ENCODE measurements at places on chromosomes 1 and 21. TPM values are rescaled to one million over a fixed set of nuclear protein-coding genes. Genes with fewer than 3 reads are reported as not detected.

Gene SERTAD4
- total RNA-seq = 1.5 TPM

DNA sequence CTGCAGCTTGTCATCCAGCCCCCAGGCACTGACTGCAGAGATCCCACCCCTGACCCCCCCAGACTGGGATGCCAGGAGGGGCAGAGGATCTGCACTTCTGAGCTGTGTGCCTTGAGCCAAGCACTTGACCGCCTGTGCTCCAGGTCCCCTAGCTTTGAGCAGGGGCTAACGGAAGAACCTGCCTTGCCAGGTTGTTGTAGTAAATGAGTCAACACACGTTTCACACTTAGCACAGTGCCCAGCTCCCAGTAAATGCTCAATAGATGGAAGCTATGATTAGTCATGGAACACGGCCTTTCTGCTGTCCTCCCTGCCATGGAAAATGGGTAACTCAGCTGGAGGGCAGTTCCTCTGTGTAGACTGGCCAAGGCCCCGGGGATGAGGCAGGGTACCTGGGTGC lies 24.1 kb downstream of the IFFO2 start:
- no peak for DNase-seq

Gene CFHR3
- total RNA-seq = not detected

GRCh38 chr1:83497563-83497962 lies 501.4 kb downstream of the TTLL7 start:
- DNase-seq = no peak

Gene NES
- total RNA-seq = 375 TPM

DNA sequence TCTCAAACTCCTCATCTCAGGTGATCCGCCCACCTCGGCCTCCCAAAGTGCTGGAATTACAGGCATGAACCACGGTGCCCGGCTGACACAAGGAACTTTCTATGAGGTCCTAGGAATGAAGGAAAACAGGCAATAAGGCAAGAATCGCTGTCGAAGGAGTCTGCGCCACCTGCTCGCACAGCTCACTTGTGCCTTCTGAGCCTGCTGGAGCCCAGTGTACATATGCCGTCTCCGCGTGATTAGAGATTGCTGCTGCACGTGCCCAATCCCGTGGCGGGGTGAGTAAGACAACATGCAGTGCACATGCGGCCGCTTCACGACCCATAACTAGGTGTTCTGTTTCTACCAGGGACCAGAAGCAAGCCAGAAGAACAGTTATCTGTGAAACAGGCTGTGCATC lies 24.3 kb downstream of the H3-3A start:
- DNase-seq = peak; percentile 55

All from glutamatergic neuron (in vitro differentiated cells).